BJ (cell line): ENCODE measurements at places on chromosomes 6 and 20. TPM values are rescaled to one million over a fixed set of nuclear protein-coding genes. Genes with fewer than 3 reads are reported as not detected.

DNA sequence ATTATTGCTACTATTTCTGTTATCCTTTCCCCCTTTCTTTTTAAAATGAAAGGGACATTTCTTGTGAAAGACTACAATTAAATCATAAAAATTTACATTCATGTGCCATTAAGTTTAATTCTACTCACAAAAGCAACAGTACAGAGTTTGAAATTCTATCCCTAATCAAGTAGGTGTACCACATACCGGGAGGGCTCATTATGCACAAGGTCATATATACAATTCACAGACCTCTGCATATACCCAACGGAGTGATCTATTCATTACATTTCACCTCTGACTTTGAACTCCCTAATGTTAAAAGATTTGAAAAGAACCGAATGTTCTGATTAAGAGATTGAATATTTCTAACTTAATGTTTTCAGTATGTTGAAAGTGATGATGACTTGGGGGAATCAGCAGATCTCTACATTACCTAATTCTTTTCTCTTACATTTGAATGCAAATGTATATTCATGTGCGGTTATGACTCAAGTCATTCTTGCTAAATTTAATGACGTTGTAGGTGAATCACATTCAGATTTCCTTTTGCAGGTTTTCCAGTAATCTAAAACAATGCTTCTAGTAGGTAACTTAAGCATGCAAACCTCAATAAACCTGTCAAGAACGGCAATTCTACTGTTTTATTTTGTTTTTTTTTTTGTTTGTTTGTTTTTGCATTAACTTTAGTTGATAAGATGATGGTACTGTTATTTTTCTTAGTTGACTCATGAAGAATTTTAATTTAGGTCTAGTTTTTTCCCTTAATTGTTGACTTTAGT lies 7.3 kb downstream of the EYA4 start:
- DNase-seq = no peak

GRCh38 chr6:166036316-166037095 lies 131.1 kb downstream of the TBXT start:
- DNase-seq = no peak

CGA gene
- polyA plus RNA-seq = 2.5 and 2.6 TPM in 2 replicates

- DNase-seq = no peak
Measured at GRCh38 chr20:56522311-56522710, 2.2 kb upstream of the FAM209A start.

DNA sequence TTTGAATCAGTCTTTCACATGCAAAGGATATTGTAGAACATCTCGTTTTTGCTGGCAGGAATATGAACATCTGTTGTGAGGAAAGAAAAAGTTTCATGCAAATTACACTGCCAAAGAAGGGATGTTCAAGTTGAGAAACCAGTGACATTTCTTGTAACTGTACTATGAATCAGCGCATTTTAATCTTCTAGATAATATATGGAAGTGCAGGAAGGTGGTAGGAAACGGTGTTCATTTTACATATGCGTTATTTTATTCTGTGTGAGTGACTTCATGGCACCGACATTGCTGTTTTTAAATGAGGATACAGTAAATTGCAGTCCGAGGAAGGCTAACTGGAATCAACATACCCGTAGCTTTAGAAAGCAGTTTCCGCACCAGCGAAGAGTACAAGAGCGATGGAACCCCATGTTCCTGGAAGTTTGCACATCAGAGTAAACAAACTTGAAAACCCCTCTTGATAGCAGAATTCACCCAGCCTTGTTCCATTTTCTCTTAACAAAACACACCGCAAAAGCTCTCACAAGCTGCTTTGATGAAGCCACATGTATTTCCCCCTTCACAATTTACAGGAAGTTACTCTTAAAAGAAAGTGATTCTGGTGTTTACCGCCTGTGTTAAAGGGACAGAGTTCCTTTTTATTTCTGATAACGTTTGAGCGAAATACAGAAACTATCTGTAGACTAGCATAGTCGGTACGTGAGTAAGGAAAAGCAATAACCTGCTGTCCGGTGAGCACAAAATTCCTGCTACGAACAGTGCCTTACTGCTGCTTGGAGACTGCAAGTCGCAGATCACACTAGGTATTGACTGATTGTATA lies 11.5 kb downstream of the PRDM1 start:
- DNase-seq = no peak
